ENCODE measurements at places on chromosomes 12 and 14.

DNA sequence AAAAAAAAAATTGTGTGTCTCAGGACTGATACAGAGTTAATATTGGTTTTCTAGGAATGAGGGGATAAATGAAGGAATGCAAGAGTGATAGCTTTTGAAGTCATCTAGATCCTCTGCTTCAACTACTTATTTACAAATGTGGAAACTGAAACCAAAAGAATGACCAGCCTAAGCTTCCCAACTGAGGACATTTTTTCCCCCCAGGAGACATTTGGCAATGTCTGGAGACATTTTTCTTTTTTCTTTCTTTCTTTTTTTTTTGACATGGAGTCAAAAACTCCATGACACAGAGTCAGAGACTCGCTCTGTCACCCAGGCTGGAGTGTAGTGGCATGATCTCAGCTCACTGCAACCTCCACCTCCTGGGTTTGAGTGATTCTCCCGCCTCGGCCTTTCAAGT, 15.3 kb downstream of the DLK1 start:
- no peak for DNase-seq

DNA sequence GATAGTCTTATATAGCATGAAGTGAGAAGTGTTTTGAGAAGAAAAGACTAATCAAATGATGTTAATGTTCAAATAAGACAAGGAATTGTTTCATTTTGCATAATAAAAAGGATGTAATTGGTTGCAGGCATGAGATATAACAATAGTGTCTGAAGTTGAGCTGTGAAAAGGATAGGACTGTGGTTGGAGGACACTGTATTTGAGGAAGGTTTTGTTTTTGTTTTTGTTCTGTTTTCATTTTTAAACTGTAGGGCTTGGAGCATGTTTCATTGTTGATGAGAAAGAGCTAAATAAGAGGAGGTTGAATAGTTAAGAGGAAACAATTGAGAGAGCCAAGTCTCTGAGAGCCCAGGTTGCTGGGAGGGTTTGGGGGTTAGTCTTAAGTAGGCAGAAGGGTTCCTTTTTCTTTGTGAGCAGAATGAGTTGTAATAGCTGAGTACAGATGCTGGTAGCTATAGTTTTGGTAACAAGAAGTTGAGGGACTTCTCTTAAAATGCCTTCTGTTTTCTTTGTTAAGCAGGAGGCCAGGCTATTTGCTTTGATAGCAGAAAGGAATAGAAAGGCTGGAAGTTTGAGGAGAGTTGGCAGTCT, 58.4 kb downstream of the CCDC91 start:
- no peak for DNase-seq

- DNase-seq = no peak
These were observed 269.9 kb downstream of the CACNA1C start for GRCh38 chr12:2322554-2323120.

GRCh38 chr14:71482671-71483070, 449.6 kb upstream of the RGS6 start:
- no peak for DNase-seq

GRCh38 chr12:95191060-95191696, 26.1 kb downstream of the FGD6 start:
- DNase-seq = no peak

DNA sequence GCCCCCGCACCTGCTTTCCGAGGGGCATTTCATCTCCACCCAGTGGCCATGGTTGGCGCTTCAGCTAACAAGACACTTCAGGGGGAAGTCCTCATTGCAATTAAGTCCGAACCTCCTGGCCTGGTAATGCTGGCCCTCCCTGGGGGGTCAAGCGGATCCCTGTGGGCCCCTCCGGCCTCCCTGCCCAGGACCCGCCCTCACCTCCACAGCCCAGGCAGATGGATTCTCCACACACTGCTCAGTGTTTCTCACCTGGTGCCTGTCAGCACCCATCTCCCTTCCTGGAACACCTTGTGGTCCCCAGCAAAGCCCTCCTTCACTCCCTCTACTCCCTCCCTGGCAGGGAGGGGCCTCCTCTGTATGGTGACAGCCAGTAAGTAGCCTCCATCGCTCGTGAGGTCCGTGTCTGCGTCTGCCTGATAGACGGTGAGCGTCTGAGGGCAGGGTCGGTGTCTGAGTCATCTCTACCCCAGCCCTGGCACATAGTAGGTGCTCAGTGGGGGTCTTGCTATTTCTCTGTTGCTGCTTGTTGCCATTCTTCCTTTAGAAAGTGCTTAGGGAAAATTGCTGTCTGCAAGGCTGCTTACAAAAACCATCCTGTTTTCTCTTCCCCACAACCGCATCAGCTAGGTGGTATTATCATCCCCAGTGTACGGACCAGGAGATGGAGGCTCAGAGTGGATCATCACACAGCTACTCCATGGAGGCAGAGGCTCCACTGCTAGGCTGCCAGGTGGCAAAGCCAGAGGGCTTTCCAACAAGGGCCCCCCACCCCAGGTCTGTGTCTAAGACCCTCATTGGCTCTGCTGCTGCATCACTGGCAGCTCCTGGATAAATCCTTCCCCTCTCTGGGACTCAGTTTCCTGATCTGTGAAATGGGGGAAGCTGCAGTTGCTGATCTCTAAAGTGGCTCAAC, 39.7 kb upstream of the EML1 start:
- no peak for DNase-seq

- no peak for DNase-seq
These were observed 135.7 kb downstream of the RPAP3 start for GRCh38 chr12:47570151-47570550.

GRCh38 chr12:64181430-64182291, 40.4 kb downstream of the KICS2 start:
- no peak for DNase-seq

- DNase-seq = no peak
These were observed 71.5 kb downstream of the BRMS1L start for GRCh38 chr14:35897616-35898111.

GRCh38 chr12:131348231-131348630, 362.7 kb upstream of the SFSWAP start:
- DNase-seq = no peak

DNA sequence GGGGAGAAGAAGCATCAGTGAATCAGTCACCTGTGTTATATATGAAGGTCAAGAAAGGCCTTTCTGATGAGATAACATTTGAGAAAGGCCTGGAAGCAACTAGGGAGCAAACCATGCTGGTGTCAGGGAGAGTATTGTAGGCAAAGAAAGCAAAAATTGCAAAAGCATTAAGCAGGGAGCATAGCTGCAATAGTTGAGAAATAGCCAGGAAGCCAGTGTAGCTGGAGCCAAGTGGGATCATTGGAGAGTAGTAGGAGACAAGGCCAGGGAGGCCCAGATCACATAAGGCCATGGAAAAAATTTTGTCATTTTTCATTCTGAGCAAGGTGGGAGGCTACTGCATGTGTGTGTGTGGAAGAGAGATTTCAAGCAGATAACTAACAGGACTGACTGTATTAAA, 18.8 kb upstream of the MAGOHB start:
- DNase-seq = no peak

DNA sequence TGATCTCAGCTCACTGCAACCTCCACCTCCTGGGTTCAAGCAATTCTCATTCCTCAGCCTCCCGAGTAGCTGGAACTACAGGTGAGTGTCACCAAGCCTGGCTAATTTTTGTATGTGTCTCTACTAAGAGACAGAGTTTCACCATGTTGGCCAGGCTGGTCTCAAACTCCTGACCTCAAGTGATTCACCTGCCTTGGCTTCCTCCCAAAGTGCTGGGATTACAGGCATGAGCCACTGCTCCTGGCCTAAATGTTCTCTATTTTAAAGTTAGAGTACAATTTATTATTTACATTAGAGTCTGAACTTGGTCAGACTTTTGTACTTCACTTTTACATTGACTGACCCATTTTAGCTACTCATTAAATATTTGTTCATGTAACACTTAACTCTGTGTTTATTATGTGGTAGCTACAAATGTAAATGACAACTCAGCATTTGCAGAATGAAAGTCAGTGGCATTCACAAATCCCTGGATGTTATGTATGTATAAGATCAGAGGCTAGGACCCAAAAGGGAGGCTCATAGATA, 409.6 kb downstream of the APAF1 start:
- DNase-seq = no peak
